ENCODE measurements at places on chromosomes 5 and 9.

- peak; percentile 95 for DNase-seq
Measured at GRCh38 chr5:129904102-129904666, at the start of gene CHSY3. TSS of gene CHSY3 (plus strand) at chr5:129904465.

DNA sequence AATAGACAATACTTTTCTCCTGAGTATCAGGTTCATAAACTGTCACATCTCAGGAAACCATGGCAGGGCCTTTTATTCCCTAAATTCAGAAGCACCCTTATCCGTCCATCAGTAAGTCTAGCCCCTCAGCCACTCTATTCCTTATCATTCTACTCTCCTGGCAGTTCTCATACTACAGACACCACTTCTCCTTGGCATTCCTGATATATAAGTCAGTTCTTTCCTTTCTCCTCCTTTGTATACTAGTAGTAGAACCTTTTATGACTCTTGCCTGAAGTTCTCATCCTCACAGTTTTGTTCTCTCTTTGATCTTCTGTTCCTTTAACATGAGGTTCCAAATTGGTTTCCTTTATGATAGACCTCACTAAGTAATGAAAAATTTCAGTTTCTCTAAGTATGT lies 29.3 kb downstream of the GRAMD2B start:
- no peak for DNase-seq

GRCh38 chr9:133256136-133256461 lies 18.9 kb downstream of the ABO start:
- DNase-seq: no peak

- no peak for DNase-seq
Measured at GRCh38 chr9:11794984-11795383, 898.2 kb upstream of the TYRP1 start.

- no peak for DNase-seq
Measured at GRCh38 chr9:136587944-136588662, 42.3 kb upstream of the NOTCH1 start.

GRCh38 chr5:66238435-66238834 lies 94.3 kb downstream of the SREK1 start:
- DNase-seq: no peak

- DNase-seq: no peak
Measured at GRCh38 chr5:43540746-43541145, 16.1 kb downstream of the PAIP1 start.

DNA sequence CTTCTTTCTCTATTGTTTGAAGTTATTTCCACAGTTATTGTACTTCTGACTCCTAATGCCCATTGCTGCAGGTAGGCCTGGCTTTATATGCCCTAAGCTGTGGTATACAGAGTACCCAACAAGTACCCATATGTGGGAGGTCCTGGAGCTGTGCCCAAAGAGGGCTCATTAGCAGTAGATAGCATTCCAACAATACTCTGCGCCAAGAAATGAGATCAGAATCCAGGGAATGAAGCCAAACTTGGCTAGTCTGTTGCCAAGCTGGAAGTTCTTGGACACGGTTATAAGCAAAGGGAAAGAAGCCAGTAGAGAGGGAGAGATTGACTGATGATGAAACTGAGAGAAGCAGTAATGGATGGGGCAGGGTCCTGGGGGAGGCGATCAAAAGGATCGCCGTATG lies 29.7 kb upstream of the FAM169A start:
- DNase-seq: peak; percentile 71

DNA sequence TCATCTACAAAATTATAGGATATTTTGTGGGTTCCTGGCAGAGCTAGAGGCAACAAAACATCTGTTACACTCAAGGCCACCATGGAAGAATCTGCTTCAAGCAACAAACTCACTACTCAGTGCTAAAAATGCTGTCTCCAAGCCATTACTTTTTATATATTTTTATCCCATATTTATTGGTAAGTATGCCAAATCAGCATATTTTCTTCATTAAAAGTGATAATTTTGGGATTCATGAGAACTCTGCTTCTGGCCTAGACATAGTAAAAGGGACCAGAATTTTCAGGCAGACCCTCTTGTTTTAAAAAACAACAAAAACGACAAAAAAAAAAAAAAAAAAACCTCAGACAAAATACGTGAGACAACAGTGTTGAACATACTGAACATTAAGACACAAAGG lies 236.0 kb downstream of the EDIL3 start:
- no peak for DNase-seq

DNA sequence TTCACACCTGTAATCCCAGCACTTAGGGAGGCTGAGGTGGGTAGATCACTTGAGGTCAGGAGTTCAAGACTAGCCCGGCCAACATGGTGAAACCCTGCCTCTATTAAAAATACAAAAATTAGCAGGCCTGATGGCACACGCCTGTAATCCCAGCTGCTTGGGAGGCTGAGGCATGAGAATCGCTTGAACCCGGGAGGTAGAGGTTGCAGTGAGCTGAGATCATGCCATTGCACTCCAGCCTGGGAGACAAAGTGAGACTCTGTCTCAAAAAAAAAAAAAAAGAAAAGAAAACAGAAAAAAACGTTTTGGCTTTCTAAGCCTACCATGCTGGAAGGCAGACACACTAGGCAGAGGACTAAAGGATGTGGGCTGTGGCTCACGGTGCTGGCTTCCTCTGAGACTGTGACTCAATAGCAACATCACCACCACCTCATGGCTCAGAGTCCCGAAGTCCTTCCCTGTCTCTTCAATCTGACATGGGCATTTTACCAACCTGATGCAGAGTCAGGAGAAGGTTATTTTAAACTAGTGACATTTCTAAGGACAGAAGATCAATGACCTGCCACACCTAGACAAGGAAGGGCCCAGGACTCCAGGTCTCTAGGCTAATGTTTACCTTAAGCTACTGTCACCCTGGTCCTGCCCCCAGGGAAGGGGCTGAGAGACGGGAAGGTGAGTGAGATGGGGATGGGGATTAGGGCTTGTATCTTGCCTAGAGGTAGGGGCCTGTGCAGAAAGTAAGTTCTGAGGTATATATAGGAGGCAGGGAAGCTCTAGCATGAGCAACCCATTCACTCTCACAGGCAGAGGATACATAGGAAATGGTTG lies 3.7 kb downstream of the ECSCR start:
- peak; percentile 76 for DNase-seq

DNA sequence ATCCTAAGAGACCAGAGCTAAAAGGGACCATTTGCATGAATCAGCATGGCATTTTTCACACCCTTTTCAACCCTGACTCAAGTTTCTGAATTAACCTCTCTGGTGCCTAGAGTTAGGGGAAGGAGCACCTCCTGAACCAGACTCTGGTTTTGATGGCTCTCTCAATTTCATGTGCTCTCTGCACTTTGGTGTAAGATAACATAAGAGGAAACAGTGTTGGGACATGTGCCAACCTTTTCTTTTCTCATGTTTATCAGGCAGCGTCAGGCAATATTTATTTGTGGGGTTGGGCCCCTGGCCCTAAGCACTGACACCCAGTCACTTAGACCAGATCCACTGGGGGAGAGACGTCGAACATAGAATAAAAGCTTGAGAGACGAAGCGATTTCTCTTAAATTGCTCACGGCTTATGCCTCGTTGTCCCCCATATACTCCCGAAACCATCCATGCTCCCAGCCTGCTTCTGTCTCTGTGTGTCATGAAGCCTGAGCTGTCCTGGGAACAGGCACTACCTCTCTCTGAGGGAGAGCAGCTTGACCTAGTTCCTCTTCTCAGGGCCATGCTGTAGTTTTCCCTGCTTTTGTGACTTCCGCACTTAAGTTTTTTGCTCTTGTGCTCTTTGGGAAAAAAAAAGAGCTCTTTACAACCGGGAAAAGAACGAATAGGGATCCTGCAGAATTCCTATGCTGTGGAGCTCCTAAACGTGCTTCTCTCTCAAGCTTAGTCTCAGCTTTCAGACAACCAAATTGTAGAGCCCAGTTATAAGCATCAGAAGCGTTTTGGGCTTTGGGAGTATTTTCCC lies 195.7 kb downstream of the NR3C1 start:
- DNase-seq: peak; percentile 76

GRCh38 chr9:135219676-135220600 lies 132.5 kb downstream of the OLFM1 start:
- DNase-seq: no peak

DNA sequence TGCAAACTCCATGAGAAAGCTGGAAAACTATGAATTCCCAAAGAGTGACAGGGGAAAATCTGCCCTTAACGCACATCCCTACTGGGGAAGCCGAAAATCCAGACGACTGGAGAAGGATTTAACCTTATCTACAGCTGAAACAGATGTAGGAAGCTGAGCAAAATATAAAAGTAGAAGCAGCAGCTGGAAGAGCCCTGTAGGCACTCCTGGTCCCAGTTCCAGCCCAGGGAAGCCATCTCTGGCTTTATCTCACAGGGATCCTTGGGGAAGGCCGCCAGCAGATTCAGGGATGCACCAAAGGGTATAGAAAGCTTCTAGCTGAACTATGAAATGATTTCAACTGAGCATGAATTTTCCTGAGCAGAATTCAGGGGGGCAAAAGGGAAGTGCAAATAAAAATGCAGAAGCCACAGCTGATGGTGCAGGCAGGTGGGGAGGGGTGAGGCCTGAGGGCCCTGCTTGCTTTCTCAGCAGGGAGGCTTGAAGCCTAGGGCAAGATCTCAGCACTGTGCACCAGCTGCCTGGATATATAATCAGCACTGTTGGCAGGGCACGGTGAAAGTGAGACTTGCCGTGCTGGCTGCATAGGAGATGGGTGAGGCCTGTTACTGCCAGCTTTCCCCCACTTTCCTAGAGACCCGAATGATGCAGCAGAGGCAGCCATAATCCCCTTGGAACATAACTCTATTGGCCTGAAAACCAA lies 2019.5 kb upstream of the NUDT12 start:
- DNase-seq: no peak

DNA sequence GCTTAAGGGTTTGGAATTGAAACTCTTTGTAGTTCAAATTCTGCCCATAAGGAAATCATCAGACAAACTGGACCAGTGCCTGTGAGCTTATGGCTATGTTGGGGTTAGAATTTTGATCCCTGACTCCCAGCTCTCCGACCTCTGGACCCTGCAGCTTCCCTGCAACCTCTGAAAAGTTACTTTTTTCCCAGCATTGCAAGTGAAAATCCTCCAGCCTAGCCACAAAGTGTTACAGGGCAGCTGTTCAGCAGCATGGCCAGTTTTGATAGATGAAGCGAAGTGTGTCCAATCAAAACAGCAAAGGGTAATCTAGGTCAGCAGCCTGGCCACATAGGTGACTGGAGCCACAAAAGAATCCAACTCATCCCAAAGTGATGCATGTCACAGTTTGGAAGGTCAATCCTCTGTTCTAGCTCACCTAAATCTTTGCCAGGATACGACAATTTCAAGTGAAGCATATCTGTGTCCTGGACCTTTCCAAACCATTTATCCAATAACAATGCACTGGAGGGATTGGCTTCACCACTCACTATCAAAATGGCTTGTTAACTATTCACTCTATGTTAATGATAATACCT lies 4.7 kb upstream of the CPEB4 start:
- DNase-seq: no peak

- no peak for DNase-seq
Measured at GRCh38 chr5:80101993-80102392, 66.8 kb downstream of the THBS4 start.

- no peak for DNase-seq
Measured at GRCh38 chr5:62771341-62771740, 192.7 kb downstream of the LRRC70 start.

- no peak for DNase-seq
Measured at GRCh38 chr5:91978221-91978882, 595.2 kb upstream of the ARRDC3 start.

DNA sequence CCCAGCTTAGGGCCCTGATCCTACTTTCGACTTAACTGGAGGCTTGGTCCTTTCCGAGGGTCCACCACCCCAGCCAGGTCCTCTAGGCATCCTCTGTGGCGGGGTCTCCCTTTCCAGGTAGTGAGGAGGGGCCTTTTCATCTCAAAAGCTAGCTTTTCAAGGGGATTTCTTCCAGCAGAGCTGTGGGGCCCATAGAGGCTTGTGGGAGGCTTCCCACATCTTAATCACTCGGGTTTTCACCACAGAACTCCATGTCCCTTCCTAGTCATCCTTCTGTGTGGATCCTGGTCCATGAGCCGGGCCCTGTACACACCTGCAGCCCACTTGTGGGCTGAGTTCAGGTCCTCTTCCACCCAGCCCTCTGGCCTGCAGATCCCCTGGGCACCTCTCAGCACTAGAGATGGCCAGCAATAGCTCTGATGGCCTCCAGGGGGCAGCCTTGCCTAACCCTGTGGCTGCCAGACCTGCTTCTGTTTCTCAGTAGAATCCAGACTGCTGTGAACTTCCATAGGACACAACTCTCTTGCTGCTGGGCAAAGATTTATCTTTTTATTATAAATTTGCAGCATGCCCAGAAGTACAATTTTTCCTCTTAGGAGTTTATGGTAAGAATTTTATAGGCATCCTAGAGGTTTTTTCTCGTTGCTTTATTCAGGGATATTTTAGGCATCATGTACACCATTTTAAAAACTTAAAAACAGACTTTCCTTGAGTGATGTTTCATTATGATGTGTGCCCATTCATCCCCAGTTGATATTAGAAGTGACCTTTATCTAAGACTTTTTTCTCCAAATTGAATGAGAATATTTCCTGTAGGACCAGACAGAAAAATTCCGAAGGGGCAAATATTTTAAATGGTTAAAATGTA lies 208.9 kb downstream of the TRIO start:
- peak; percentile 90 for DNase-seq

DNA sequence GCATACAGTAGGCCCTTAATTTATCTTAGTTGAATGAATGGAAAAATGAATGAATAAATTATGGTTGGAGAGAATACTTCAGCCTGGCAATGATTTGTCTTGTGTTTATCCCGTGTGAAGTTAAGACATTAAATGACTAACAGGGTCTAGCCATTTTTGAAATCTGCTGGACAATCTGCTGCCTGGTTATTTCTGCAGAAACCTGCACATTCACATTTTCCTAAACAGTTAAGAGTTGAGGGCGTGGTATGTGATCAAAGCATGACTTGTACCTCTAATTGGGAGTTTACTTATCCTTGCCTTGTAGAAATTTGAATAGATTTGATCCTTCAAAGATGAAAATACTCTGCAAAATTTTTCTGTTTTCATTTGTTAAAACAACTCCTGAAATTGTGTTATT lies 34.6 kb upstream of the NDFIP1 start:
- no peak for DNase-seq

DNA sequence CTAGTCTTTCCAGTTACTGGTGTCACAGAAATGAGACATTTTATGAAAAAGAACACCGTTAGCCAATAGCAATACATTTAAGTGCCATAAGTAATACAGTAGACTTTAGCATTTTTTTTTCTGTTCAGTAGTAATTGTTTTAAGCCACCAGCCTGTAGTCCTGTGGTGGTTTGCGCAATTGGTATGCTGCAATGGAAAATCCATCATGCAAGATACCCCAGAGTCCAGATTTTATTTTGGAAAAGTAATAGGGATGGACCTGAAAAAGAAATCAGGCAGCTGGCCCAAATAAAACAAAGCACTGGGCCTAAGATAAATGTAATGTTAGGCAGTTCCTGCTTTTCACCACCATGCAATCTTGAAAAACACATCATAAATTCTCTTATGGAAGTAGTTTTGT lies 94.6 kb upstream of the RASGRF2 start:
- no peak for DNase-seq

DNA sequence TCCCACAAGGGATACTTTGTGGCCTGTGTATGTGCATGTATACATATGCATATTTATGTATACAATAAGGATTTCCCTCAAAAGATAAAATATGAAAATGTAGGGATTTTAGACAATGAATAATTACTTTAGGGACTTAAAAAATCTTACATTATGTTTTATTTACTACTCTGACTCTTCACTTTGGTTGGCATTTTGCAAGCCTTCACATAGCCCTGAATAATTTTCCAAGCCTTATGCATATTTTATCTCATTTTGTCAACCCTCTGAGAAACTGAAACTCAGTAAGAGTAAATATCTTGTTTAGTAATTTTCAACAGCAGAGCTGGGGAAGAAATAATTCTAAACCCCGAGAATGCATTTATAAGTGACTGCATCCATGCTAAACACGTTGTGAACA lies 153.0 kb upstream of the SLC24A2 start:
- DNase-seq: no peak
